ENCODE measurements at places on chromosomes 16 and 17.
A peak's percentile ranks its signal among the peaks of the same experiment; 100 is the strongest.

DNA sequence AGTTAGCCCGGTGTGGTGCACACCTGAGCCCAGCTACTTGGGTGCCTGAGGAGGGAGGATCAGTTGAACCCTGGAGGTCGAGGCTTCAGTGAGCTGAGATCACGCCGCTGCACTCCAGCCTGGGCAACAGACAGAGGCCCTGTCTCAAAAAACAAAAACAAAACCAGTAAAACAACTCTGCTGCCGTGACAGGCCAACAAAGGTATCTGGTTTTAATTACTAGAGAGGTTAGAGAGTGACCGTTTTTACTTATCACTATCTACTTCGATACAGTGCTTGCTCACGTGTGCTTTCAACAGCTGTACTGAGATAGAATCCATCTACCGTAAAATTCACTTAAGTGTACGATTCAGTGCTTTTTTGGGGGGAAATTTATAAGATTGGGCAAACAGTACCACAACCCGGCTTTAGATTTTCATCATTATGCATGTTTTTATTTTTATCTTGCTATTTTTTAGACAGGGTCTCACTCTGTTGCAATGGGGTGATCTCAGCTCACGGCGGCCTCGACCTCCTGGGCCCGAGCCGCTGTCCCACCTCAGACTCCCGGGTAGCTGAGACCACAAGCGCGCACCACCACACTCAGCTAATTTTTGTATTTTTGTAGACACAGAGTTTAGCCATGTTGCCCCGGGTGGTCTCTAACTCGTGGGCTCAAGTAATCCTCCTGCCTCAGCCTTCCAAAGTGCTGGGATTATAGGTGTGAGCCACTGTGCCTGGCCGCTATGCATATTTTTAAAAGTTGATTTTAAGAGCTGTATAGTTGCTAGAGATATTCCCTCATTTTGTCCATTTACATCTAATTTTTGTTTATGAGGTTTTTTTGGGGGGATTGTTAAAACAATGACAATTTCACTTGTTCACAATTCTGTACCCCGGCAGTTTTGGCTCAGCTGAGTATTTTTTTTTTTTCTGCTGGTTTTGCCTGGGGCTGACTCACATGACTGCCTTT lies 30.9 kb downstream of the SERPINF1 start:
- no peaks in the 10 kb centered on the region for H3K27me3 ChIP-seq
- no peaks in the 10 kb centered on the region for H3K4me1 ChIP-seq
- no peaks in the 10 kb centered on the region for H3K36me3 ChIP-seq
- DNase-seq, result peak; percentile 6
- no peak overlapping the region for H3K4me3 ChIP-seq
- H3K27ac ChIP-seq, result no peak overlapping the region

GRCh38 chr16:78399384-78399783 lies 299.9 kb downstream of the WWOX start:
- no peaks in the 10 kb centered on the region for H3K4me1 ChIP-seq
- no peak overlapping the region for H3K27ac ChIP-seq

DNA sequence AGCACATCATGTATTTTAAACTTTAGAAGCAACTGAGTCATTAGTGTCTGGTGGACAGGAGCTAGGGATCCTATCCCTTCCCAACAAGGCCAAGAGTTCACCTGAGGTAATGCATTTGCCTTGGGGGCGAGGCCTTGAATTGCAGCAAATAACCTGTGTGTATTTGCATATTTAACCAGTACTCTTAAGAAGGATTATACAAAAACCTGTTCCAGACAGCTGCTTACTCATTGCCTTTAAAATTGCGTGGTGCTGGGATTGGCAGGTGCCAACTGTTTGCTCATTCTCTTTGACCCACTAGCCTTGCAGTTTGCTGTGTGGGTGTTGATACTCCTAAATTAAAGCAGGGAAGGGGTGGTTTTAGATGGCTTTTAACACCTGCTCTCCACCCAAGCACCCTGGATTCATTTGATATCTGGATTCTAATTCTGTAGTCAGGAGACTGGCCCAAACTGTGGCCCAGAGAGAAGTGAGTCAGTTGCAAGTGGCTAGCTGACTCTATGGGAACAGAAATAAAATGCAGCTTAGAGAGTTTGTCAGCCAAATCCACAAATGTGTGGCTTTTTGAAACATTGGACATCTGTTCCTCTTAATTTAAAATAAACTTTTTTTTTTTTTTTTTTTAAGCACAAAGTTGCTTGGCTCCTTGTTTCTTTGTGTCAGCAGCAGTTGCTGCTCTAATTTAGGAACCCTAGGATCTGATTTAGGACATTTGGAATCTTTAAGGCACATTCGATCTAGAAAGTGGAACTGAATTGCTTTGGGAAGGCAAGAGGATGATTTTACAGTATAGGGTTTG lies 46.9 kb downstream of the TUBD1 start:
- H3K27ac ChIP-seq, result peak overlapping the region; percentile 75
- H3K4me3 ChIP-seq, result peak overlapping the region; percentile 6
- no peaks in the 10 kb centered on the region for H3K27me3 ChIP-seq
- no peak for DNase-seq
- peaks cover under 1% of the 10 kb centered on the region for H3K36me3 ChIP-seq

DNA sequence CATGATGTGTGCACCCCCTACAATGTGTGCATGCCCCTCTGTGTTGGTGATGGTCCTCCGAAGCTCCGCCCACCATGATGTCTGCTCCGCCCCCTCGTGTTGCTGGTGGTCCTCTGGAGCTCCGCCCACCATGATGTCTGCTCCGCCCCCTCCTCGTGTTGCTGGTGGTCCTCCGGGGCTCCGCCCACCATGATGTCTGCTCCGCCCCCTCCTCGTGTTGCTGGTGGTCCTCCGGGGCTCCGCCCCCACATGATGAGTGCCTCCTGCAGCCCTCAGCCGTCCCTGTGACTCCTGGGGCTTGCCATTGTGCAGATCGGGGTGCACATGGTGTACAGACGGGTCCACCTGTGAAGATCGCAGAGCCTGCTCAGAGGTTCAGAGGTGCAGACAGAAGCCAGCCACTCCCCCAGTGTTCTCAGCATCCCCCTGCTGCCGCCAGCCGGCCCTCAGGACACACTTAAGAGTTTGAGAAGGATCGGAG lies 129.1 kb upstream of the CHMP6 start:
- DNase-seq, result no peak
- no peaks in the 10 kb centered on the region for H3K27me3 ChIP-seq
- no peak overlapping the region for H3K27ac ChIP-seq
- no peaks in the 10 kb centered on the region for H3K4me1 ChIP-seq
- H3K4me3 ChIP-seq, result no peak overlapping the region

- no peaks in the 10 kb centered on the region for H3K4me1 ChIP-seq
- H3K36me3 ChIP-seq, result no peaks in the 10 kb centered on the region
- H3K4me3 ChIP-seq, result no peak overlapping the region
- H3K27ac ChIP-seq, result no peak overlapping the region
Measured at GRCh38 chr17:50221864-50222545, 20.6 kb upstream of the COL1A1 start.

DNA sequence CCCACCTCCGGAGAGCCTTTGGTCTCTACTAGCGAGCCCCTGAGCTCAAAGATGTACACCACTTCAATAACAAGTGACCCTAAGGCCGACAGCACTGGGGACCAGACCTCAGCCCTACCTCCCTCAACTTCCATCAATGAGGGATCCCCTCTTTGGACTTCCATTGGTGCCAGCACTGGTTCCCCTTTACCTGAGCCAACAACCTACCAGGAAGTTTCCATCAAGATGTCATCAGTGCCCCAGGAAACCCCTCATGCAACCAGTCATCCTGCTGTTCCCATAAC lies 702 bp downstream of the SPN start:
- H3K36me3 ChIP-seq, result no peaks in the 10 kb centered on the region
- no peaks in the 10 kb centered on the region for H3K4me1 ChIP-seq
- H3K4me3 ChIP-seq, result no peak overlapping the region
- DNase-seq, result no peak

GRCh38 chr16:7304958-7305357 lies 27.7 kb upstream of the RBFOX1 start:
- H3K27me3 ChIP-seq, result no peaks in the 10 kb centered on the region
- H3K4me1 ChIP-seq, result no peaks in the 10 kb centered on the region
- no peaks in the 10 kb centered on the region for H3K36me3 ChIP-seq
- H3K4me3 ChIP-seq, result no peak overlapping the region

- no peaks in the 10 kb centered on the region for H3K36me3 ChIP-seq
- no peak overlapping the region for H3K27ac ChIP-seq
- no peak overlapping the region for H3K4me3 ChIP-seq
Measured at GRCh38 chr16:82672676-82673075, 45.9 kb downstream of the CDH13 start.

GRCh38 chr16:4686497-4687210 lies 6.7 kb upstream of the NUDT16L1 start:
- no peaks in the 10 kb centered on the region for H3K4me1 ChIP-seq
- H3K36me3 ChIP-seq, result peaks cover 10% of the 10 kb centered on the region
- no peaks in the 10 kb centered on the region for H3K27me3 ChIP-seq
- no peak overlapping the region for H3K4me3 ChIP-seq
- DNase-seq, result peak; percentile 35

- no peaks in the 10 kb centered on the region for H3K27me3 ChIP-seq
- H3K36me3 ChIP-seq, result no peaks in the 10 kb centered on the region
- DNase-seq, result no peak
- H3K27ac ChIP-seq, result no peak overlapping the region
- no peaks in the 10 kb centered on the region for H3K4me1 ChIP-seq
- H3K4me3 ChIP-seq, result no peak overlapping the region
Measured at GRCh38 chr16:10929853-10930754, 12.2 kb downstream of the DEXI start.

DNA sequence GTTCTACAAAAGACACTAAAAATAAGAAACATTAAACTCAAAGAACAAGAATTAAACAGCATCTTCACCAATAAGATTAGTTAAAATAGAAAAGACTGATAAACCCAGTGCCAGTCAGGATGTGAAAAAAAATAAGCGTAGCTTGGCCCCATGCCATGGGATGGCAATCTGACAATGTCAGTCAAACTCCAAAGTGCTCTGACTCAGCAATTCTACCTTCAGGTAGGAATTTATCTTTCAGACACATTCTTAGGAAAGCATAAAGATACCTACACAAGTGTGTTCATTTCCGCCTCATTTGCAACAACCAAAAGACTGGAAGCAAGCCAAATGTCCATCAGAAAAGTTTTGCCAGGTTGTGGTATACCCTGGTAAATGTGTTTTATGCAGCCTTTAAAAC lies 9.1 kb upstream of the MPO start:
- no peak overlapping the region for H3K4me3 ChIP-seq
- no peaks in the 10 kb centered on the region for H3K36me3 ChIP-seq
- no peaks in the 10 kb centered on the region for H3K4me1 ChIP-seq
- peaks cover 23% of the 10 kb centered on the region for H3K27me3 ChIP-seq
- no peak overlapping the region for H3K27ac ChIP-seq

DNA sequence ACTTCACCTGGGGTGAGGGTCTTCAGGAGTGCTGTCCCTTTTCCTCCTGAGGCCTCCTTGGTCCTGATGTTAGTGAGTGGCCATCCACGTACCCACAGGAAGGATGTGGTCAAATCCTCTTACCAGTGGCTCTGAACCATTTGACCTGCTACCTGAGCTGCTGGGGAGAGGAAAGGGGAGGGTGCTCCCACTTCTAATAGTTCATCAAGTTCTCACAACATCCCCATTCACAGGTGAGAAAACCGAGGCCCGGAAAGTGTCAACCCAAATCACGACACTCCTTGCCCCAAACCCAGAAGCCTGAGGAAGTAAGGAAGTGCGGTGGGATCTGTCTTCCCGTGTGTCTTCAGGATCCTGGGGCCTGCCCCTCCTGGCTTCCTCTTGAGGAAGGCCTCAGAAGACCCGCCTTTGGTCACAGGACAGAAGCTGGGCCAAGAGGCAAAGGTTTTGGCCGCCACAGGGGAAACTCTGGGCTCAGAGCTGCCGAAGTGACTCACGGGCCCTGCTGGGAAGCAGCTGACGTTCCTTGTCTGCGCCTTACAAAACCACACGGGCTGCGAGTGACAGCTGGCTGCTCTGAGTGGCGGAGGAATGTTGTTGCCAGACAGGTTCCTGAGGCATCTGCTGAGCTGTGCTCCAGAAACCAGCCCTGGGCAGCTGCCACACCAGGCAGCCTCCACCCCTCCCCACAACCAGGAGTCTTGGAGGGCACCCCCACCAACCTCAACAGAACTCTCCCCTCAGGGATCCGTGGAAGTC lies 13.9 kb upstream of the KIFC3 start:
- peak overlapping the region; percentile 40 for H3K27ac ChIP-seq
- H3K4me1 ChIP-seq, result peaks cover 25% of the 10 kb centered on the region
- peak; percentile 90 for DNase-seq
- no peaks in the 10 kb centered on the region for H3K36me3 ChIP-seq
- no peaks in the 10 kb centered on the region for H3K27me3 ChIP-seq

GRCh38 chr17:42759982-42760651 lies 910 bp upstream of the RAMP2 start:
- no peaks in the 10 kb centered on the region for H3K4me1 ChIP-seq
- DNase-seq, result no peak
- no peaks in the 10 kb centered on the region for H3K36me3 ChIP-seq
- no peaks in the 10 kb centered on the region for H3K27me3 ChIP-seq

DNA sequence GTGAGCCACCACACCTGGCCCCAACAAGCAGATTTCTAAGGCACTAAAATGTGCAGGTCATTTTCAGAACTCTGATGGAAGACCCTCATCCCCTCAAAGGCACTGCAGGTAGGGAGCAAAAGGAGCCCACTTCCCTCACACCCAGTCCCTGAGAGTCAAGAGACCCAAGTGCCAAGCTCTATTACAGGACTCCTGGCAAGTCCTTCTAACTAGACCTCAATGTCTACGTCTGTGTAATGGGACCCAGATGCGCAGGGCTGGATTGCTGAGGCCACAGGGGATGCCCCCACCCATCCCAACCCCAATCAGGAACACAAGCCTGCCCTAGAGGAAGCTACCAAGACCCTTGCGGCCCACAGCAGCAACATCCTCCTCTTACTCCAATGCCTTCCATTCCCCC lies 2.7 kb downstream of the PLLP start:
- H3K27ac ChIP-seq, result no peak overlapping the region
- DNase-seq, result no peak
- H3K27me3 ChIP-seq, result no peaks in the 10 kb centered on the region
- no peak overlapping the region for H3K4me3 ChIP-seq
- peaks cover 21% of the 10 kb centered on the region for H3K4me1 ChIP-seq

DNA sequence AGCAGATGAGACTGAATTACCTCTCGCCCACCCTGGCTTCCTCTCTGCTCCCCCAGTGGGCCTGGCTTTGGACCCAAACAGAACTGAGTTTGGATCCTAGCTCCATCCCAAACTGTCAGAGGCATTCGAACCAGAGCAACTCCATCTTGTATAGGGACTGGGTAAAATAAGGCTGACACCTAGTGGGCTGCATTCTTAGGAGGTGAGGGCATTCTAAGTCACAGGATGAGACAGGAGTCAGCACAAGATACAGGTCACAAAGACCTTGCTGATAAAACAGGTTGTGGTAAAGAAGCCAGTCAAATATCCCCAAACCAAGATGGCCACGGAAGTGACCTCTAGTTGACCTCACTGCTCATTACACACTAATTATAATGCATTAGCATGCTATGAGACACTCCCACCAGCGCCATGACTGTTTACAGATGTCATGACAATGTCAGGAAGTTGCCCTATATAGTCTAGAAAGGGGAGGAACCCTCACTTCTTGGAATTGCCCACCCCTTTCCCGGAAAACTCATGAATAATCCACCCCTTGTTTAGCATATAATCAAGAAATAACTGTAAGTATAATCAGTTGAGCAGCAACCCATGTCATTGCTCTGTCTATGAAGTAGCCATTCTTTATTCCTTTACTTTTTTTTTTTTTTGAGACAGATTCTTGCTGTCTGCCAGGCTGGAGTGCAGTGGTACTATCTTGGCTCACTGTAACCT lies 44.4 kb downstream of the LYRM1 start:
- DNase-seq, result no peak
- no peaks in the 10 kb centered on the region for H3K4me1 ChIP-seq
- no peaks in the 10 kb centered on the region for H3K27me3 ChIP-seq
- H3K4me3 ChIP-seq, result no peak overlapping the region
- no peaks in the 10 kb centered on the region for H3K36me3 ChIP-seq
- H3K27ac ChIP-seq, result no peak overlapping the region

GRCh38 chr16:56279132-56279531 lies 87.8 kb downstream of the GNAO1 start:
- no peaks in the 10 kb centered on the region for H3K36me3 ChIP-seq
- no peaks in the 10 kb centered on the region for H3K4me1 ChIP-seq
- no peak for DNase-seq
- H3K4me3 ChIP-seq, result no peak overlapping the region
- H3K27ac ChIP-seq, result no peak overlapping the region
- H3K27me3 ChIP-seq, result no peaks in the 10 kb centered on the region

All from pancreas (tissue), 10 donors.